ENCODE measurements at places on chromosomes 16 and 17. TPM values are rescaled to one million over a fixed set of nuclear protein-coding genes. Genes with fewer than 3 reads are reported as not detected.

DNA sequence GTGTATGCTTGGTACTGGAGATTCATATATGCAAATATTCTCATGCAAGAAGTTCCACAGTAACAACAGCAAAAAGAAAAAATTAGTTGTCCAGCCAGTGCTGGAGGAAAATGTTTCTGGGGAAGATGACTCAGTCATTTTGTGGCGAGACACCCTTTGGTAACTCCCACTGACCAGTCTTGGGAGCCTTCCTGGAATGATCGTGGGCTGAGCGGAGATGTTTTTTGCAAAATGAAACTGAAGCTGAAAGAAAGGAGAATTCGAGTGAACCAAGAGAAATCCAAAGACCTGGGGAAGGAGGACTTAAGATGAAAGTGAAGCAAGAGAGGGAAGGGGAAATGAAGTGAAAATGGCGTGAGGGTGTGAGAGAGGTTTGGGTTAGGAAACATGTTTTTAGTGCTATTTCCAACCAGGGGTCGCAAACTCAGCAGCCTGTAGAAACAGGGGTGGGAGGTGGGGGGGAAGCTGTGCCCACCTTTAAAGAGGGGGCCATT, 5.2 kb downstream of the ITPRIPL2 start:
- H3K27me3 ChIP-seq, result no peaks in the 10 kb centered on the region
- H3K36me3 ChIP-seq, result no peaks in the 10 kb centered on the region
- DNase-seq, result peak; percentile 63
- H3K4me3 ChIP-seq, result no peak overlapping the region

DNA sequence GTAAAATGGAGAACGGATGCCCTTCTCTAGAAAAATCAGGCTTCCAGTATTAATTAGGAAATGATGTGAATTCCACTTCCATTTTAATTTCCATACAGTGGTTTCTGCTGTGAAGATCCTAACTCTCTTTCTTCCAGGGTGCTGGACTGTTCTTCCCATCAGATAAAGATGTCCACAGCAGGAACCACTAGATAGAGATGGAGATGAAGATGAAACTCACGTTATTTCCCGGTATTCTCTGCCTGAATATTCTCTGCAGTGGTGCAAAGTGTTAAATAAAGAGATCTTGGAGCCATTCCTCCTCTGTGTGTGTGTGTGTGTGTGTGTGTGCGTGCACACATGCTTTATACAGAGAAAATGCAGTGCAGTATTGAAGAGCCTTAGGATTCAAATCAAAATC, 727.5 kb downstream of the KCNJ2 start:
- DNase-seq, result no peak
- no peaks in the 10 kb centered on the region for H3K4me1 ChIP-seq
- no peak overlapping the region for H3K27ac ChIP-seq
- no peaks in the 10 kb centered on the region for H3K36me3 ChIP-seq
- H3K27me3 ChIP-seq, result no peaks in the 10 kb centered on the region
- no peak overlapping the region for H3K4me3 ChIP-seq

- H3K36me3 ChIP-seq, result no peaks in the 10 kb centered on the region
- H3K27ac ChIP-seq, result no peak overlapping the region
- no peaks in the 10 kb centered on the region for H3K4me1 ChIP-seq
- DNase-seq, result no peak
- H3K27me3 ChIP-seq, result no peaks in the 10 kb centered on the region
- H3K4me3 ChIP-seq, result no peak overlapping the region
These were observed 14.1 kb downstream of the CD300LG start for GRCh38 chr17:43860927-43861622.

DNA sequence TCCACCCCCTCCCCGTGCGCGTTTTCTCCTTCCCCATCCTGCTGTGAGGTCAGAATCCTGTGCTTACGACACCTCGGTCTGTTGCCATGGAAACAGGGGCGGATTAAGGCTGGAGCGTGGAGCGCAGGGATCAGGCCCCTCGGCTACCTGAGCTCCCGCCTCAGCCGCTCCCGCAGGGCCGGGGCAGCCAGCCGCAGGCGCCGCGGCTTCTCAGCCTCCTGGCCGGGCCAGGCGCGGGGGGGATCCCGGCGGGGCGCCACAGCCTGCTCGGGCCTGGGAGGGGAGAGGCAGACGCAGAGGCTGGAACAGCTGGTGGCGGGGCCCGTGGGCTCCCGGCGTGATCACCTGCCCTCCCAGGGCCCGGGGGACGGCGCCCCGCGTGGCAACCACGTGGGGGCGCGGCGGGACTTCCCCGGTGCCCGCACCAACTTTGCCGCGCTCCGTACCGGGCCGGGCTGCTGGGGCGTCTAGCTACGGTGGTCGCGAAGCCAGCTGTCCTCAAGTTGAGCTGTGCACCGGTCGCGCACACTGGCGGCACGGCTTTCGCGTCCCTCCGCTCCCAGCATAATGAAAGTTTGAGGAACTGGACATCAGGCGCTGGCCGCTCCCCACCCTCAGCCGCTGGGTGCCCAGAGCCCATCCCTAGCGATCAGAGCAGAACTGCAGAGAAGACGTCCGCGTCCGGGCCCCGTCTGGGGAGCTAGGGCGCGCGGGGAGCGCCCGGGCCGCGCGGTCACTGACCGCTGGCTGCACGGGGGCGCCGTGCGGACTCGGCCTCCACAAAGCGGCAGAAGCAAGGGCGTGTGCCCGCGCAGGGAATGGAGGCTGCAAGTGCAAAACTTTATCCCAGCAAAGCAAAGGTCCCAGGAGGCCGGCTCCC, 1.2 kb downstream of the RTN4RL1 start:
- H3K4me3 ChIP-seq, result no peak overlapping the region
- peak; percentile 81 for DNase-seq
- peaks cover 16% of the 10 kb centered on the region for H3K4me1 ChIP-seq
- peaks cover 75% of the 10 kb centered on the region for H3K27me3 ChIP-seq

DNA sequence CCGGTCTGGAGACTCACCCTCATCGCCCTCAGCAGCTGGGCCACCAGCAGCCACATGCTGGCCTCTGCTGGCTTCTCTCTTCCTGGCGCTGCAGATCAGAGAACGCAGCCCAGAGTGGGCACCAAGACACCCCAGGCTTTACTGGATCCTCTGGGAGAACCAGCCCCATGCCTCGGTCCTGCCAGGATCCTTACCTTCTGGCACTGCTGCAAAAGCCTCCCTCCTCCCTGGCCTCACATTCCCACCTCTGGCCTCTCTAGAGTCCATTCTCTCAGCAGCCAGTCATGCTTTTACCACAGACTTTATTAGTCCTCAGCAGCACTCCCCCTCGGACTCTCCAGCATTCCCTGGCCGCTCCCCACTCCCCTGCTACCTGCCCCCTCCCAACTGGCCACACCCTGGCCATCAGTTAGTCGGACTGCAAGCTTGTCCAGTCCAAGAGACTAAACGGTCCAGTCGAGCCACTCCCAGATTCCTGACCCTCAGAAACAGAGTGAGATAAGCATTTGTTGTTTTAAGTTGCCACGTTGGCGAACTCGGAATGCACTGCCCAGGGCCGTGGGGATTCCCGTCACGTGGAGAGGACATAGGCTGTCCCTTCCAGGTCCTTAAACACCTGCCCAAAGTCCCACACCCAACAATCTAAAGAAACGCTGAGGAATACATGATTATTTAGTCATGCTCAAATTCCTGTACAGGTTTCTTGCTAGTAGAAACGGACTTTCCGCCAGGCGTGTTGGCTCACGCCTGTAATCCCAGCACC, 5.9 kb upstream of the SPG7 start:
- H3K4me3 ChIP-seq, result no peak overlapping the region
- peaks cover 26% of the 10 kb centered on the region for H3K4me1 ChIP-seq
- H3K27ac ChIP-seq, result peak overlapping the region; percentile 81
- DNase-seq, result peak; percentile 86
- H3K36me3 ChIP-seq, result no peaks in the 10 kb centered on the region

DNA sequence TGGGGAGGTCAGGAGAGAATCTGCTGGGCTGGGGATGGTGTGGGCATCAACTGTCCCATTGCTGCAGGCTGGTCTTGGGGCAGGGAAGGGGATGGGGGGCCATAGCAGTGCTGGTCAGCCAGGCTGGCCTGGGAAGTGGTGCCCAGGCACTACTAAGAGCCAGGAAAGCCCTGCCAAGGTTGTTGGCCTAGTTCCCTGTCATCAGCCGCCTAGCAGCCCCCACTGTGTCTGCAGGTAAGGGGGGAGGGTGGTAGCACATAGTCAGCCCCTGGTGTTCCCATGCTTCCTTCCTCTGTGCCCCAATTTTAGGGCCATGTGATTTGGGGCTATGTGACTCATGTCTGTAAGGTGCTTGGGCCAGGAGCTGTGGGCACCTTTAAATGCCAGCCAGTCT, 17.8 kb downstream of the GJD3 start:
- no peaks in the 10 kb centered on the region for H3K36me3 ChIP-seq
- no peak for DNase-seq
- no peaks in the 10 kb centered on the region for H3K27me3 ChIP-seq
- no peak overlapping the region for H3K4me3 ChIP-seq

- DNase-seq, result no peak
- no peaks in the 10 kb centered on the region for H3K27me3 ChIP-seq
- H3K27ac ChIP-seq, result no peak overlapping the region
- no peaks in the 10 kb centered on the region for H3K36me3 ChIP-seq
- H3K4me3 ChIP-seq, result no peak overlapping the region
These were observed 6.2 kb downstream of the SLC13A5 start for GRCh38 chr17:6706996-6707395.

- no peak overlapping the region for H3K4me3 ChIP-seq
- no peaks in the 10 kb centered on the region for H3K36me3 ChIP-seq
- DNase-seq, result no peak
- H3K27me3 ChIP-seq, result no peaks in the 10 kb centered on the region
These were observed 79.7 kb downstream of the AIPL1 start for GRCh38 chr17:6355196-6355595.

DNA sequence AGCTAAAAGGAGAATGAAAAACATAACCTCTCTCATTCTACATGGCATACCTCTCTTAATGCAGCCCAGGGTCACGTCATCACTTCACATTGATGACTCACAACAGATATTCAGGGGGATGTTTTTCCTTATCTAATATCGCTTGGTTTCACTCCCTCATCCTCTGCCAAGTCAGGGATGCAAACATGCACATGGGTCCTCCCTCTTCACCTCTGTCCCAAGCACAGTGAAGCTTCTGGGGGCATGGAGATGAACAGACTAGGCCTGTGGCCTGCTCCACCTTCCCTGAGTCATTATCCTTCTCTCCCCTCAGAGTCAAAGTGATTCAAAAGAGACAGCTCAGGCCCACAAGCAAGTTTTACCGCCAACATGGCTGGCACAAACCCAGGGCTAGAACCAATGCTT, 2.3 kb upstream of the MT2A start:
- no peak overlapping the region for H3K4me3 ChIP-seq
- H3K36me3 ChIP-seq, result no peaks in the 10 kb centered on the region
- peaks cover 26% of the 10 kb centered on the region for H3K4me1 ChIP-seq
- H3K27me3 ChIP-seq, result peaks cover 4% of the 10 kb centered on the region
- H3K27ac ChIP-seq, result peak overlapping the region; percentile 87

- H3K36me3 ChIP-seq, result no peaks in the 10 kb centered on the region
- H3K27ac ChIP-seq, result no peak overlapping the region
- no peak overlapping the region for H3K4me3 ChIP-seq
These were observed 6.5 kb upstream of the DHX40 start for GRCh38 chr17:59558953-59559352.

DNA sequence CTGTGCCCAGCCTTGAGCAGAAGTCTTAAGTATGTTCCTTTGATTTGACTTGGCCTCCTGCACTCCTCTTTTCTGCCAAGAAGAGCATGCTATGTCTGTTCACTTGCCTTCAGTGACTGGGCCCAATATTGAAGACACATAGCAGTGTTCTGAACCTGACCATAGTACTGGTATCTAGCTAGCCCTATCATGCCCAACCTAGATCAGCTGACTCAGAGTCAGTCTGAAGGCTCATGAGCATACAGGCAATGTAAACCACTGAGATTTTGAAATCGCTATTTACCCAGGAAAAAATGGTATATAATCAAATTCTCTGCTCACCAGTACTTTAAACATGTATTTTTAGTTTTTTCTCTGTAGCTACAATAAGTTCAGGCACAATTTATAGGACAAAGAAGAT, 129.4 kb downstream of the TANC2 start:
- no peaks in the 10 kb centered on the region for H3K27me3 ChIP-seq
- H3K4me1 ChIP-seq, result no peaks in the 10 kb centered on the region
- DNase-seq, result no peak
- no peak overlapping the region for H3K27ac ChIP-seq
- H3K36me3 ChIP-seq, result no peaks in the 10 kb centered on the region
- H3K4me3 ChIP-seq, result no peak overlapping the region

- no peak for DNase-seq
- H3K4me3 ChIP-seq, result no peak overlapping the region
- H3K4me1 ChIP-seq, result peaks cover 7% of the 10 kb centered on the region
- H3K36me3 ChIP-seq, result no peaks in the 10 kb centered on the region
These were observed 51.0 kb upstream of the MRTFB start for GRCh38 chr16:14020141-14020540.

DNA sequence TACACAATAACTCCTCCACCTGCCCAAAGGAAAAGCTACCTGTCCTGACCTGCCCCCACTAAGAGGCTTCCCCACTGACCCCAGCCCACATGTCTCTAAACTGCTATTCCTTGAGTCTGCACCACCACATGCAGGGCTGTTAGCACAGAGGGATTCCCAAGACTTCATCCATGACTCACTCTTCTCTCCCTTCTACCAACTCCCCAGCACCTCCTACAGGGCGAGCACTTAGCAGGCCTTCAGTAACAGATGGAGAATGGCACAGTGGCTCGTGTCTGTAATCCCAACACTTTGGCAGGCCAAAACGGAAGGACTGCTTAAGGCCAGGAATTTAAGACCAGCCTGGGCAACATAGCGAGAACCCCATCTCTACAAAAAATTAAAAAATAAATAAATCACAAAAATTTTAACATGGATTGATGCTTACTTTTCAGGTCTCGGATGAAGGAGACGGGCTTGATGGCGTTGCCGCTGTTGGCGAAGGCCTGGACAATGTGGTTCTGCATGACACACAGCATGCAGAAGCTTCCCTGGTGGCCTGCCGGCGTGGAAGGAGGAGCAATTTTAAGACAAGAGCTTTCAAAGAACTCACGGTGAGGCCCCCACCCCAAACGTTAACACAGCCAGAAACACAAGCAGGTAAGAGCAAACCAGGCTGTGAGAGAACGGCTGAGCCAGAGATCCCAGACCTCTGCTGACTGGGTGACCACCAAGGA, 12.0 kb downstream of the USP36 start:
- H3K36me3 ChIP-seq, result peaks cover 1% of the 10 kb centered on the region
- peak; percentile 26 for DNase-seq
- H3K27ac ChIP-seq, result no peak overlapping the region
- H3K27me3 ChIP-seq, result no peaks in the 10 kb centered on the region
- no peak overlapping the region for H3K4me3 ChIP-seq
- H3K4me1 ChIP-seq, result no peaks in the 10 kb centered on the region

The TBX6 gene
- 0.60 TPM for total RNA-seq

The ABCA6 gene
- total RNA-seq, result 6.5 TPM

The NAGPA gene
- total RNA-seq, result 30.5 TPM

The TEX19 gene
- not detected for total RNA-seq

The TM4SF5 gene
- total RNA-seq, result 20.8 TPM

The CSH2 gene
- total RNA-seq, result 1.4 TPM
